ENCODE measurements at places on chromosomes 1 and 21. TPM values are rescaled to one million over a fixed set of nuclear protein-coding genes. Genes with fewer than 3 reads are reported as not detected.

Gene GNG5
- total RNA-seq, result 107 TPM

Gene OR10Z1
- not detected for total RNA-seq

Gene FNDC5
- total RNA-seq, result not detected

Gene MRPL9
- total RNA-seq, result 141 TPM

Gene KCNE1
- 0.51 TPM for total RNA-seq

Gene FAAH
- 5.0 TPM for total RNA-seq

Gene ANGPTL3
- not detected for total RNA-seq

Gene ADAMTS1
- 1.7 TPM for total RNA-seq

Gene ZNF593OS
- not detected for total RNA-seq

Gene FCGR1A
- total RNA-seq, result not detected

Gene MAP3K7CL
- total RNA-seq, result 3.8 TPM

Gene KCNA2
- total RNA-seq, result 1.7 TPM

Gene TNFRSF14
- 215 TPM for total RNA-seq

Gene EPS8L3
- total RNA-seq, result not detected

Gene IFI44L
- total RNA-seq, result 16.7 TPM

Gene VWA1
- total RNA-seq, result 5.5 TPM

Gene ELAVL4
- total RNA-seq, result not detected

Data from activated T-helper 1 cell treated with anti-CD3 and anti-CD28 coated beads, Interleukin-12 subunit alpha, Interleukin-12 subunit beta, Interleukin-2, Interleukin-4 antibody, amounts not matched to agents 30 ng/mL and 10 ng/mL and 1 ng/mL, durations not matched to agents 14 hours and 24 hours and 36 hours (primary cell).